ENCODE measurements at places on chromosomes 16 and 17.
A peak's percentile ranks its signal among the peaks of the same experiment; 100 is the strongest.

DNA sequence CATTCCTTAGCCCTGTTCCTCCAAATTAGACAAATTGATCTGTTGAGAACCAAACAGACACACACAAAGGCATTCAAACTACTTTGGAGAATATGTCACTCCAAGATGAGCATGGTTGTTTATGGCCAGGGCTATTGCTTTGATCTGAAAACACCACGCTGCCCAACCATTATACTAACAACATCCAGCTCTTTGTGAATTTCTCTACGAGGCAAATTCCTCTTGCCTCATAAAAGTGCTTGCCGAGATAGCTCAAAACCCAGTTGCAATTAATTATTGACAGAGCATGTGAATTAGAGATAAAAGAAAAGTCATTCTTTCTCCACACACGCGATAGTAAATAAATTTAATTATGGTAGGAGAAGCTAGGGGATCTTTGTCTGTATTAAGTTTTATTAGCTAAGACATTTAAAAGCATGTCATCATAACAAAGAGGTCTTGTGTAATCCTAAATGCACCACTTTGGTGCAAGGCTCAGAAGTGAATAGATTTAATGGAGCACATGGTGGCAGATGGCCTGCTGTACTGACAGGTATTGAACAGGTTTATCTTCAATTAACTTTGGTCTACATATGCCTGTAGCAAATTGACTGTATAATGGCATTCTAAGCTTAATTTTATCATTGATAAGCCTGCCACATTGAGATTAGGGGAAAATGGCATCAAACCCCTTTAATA, 441.8 kb downstream of the HS3ST4 start:
- peak; percentile 65 for DNase-seq

- DNase-seq = no peak
Observed at GRCh38 chr16:60741810-60742209, 1294.4 kb downstream of the CDH8 start.

DNA sequence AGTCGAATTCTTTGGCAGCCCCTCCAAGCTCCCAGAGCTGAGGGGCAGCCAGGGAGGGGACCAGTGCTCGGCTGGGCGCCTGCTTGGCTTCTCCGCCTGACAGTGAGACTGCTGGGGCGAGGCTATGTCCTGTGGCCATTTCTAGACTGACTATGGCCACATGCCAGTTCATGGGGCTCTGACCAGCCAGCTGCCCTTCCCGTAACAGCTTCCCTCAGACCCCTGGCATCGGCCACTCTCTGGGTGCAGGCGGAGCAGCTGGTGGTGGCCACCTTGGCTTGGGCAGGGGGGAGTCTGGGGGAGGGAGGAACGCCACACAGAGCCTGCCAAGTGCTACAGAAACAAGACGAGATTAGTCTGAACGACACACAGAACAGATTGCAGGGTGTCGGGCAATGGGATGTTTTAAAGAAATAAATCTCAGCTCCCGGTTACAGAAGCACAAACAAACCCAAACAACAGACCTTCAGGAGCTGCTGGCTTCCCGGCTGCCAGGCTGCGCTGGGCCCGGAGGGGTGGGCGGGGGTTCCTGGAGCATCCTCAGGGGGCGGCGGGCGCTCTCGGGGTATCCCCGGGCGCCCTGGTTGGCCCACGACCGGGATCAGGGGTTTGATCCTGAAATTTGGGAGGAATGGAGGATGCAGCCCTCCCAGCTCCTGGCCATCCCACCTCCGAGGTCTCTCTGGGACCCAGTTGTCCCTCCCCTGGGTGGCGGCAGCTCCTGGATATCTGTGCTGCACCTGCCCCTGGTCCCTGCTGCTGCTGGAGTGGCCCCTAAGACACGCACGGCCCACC, 34.5 kb downstream of the TBC1D16 start:
- no peak for DNase-seq

DNA sequence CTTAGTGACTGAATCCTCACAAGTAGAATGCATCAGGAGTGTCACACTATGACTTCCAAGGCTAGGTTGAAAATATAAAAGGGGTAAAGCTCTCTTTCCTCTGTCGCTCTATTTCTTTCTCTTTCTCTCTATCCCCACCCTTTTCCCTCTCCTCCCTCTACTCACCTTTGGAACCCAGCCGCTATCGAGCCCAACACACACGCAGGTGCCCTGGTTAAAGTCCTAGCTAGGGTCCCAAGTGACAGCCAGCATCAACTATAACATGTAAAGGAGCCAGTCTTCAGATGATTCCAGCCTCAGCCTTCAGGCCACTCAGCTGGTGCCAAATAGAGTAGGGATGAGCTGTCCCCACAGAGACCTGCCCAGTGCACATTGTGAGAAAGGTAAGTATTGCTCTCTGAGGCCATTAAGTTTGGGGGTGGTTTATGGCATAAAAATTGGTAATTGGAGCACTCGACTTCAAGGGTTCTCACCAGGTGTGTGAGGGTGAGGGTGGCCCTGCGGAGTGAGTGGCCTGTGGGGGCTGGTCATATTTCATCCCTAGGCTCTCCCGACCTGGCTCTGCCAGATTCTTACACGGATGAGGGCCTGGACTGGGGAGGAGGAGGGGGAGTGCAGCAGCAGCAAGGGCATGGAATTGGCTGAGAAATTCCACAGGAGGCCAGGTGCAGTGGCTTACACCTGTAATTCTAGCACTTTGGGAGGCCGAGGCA, 14.9 kb upstream of the C16orf54 start:
- no peak for DNase-seq

- DNase-seq = no peak
Observed at GRCh38 chr17:71184716-71185115, 936.1 kb upstream of the SOX9 start.

- DNase-seq = no peak
Observed at GRCh38 chr17:80455336-80455710, 21.1 kb downstream of the NPTX1 start.

- DNase-seq = no peak
Observed at GRCh38 chr17:62098623-62099231, 33.6 kb upstream of the MED13 start.

DNA sequence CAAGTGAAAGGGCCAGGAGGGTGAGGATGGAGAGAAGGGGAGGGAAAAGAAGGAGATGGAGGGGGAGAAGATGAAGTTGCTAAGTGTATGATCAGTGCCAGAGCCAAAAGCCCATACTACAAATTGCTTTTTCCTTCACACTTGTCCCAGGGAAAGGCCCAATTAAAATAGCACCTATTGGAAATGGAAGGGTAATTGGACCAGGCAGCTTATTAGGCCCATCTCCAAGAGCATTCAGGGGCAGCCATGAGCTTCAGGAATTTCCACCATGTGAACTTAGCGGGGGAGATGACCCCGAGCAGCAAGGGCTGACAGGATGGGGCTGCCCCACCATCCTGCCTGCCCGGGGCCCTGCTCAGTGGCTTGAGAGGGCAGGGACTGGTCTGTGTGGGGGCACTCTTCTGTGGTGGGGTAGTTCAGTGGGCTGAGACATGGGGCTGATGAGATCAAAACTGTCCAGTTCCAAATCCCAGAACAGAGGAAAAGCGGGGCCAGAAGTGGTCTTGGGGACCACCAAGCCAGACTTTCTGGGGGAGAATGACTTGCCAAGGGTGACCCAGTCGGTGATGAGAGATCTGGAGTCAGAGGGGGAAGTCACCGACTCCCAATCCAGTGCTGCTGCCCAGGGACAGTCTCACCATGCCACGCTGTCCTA, 27.5 kb downstream of the GOSR2 start:
- no peak for DNase-seq

GRCh38 chr17:51793686-51794085, 364.8 kb downstream of the CA10 start:
- no peak for DNase-seq

GRCh38 chr16:15552507-15552906, 90.4 kb downstream of the MARF1 start:
- no peak for DNase-seq

GRCh38 chr16:89103156-89103555, 9.5 kb downstream of the ACSF3 start:
- no peak for DNase-seq

DNA sequence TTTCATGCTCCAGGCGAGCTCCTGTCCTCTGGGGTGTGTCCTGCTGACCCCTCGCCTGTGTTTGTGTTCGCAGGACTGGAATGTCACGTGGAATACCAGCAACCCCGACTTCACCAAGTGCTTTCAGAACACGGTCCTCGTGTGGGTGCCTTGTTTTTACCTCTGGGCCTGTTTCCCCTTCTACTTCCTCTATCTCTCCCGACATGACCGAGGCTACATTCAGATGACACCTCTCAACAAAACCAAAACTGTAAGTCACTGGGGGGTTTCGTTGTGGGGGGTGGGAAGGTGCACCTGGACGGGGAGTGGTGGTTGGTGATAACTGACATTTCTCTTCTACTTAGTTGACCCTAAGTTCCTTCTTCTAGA, 58.3 kb downstream of the ABCC1 start:
- DNase-seq = no peak

- DNase-seq = peak; percentile 47
Observed at GRCh38 chr17:31388770-31389656, 2.5 kb upstream of the RAB11FIP4 start.

- no peak for DNase-seq
Observed at GRCh38 chr16:73605309-73605708, 557.4 kb upstream of the ZFHX3 start.

- DNase-seq = no peak
Observed at GRCh38 chr17:74777901-74778515, 1.9 kb upstream of the NAT9 start.

- DNase-seq = no peak
Observed at GRCh38 chr17:19614900-19615299, 33.7 kb upstream of the ALDH3A2 start.

DNA sequence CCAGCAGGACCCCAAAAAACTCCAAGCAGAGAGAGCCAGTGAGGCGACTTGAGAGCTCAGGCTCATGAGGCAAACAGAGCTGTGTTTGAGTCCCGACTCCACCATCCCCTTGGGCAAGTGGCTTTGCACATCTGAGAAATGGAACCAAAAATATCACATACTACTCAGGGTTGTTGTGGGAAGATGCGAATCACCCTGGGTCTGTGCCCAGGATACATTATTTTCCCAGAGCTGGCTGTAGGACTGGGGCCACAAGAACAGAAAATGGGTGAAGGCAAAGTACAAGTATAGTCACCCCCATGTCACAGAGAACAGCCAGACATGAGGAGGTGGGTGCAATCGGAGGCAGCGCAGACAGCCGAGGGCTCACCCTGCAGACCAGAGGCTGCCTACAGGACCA, 127.3 kb downstream of the GAS7 start:
- no peak for DNase-seq

DNA sequence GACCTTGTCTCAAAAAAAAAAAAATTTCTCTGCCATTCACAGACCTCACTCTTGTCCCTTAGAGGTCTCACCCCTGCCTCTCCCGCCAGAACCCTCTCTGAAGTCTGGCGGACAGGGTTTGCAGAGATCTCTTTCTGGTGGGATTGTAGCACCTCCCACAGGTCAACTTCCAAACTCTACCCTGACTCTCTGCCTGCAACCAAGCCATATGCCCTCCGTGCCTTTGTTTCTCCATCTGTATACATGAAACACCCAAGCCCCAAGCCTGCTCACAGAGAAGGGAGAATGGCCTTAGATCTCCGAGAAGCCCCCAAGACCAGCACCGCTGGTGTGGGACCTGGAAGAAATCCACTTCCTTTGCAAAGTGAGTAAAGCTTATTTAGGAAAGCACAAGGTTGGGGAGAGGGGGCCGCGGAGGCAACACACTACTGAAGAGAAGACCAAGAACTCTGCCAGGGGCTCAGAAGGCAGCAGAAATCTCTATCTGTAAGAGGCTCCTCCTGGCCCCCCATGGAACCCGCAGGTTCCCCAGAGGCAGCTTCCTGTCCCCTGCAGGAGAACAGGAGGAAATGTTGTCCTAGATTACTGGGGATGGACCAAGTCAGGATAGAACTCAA, 219.9 kb downstream of the C16orf78 start:
- DNase-seq = peak; percentile 21

- DNase-seq = no peak
Observed at GRCh38 chr16:66131895-66132294, 234.6 kb upstream of the CDH5 start.

GRCh38 chr17:80487511-80487910, 11.1 kb upstream of the NPTX1 start:
- DNase-seq = peak; percentile 58

DNA sequence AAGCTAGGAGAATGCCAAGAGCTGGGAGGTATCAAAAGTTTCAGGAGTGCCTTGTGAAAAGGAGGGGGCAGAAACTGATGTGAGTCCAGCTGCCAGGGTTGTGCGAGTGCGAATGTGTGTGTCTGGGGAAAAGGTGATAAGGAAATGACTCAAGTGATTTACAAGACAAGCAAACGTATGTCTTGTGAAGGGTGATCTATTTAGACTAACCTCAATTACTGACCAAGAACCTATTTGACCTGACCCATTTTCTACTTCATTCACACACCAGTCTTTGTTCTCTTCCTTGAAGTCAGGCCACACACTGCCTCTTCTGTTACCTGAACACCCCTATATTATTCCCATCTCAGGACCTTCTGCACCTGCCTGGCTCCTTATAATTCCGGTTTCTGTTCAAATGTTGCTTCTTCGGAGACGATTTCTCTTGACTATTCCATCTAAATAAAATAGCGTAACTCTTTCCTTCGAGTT, 1.0 kb downstream of the GDE1 start:
- DNase-seq = no peak

DNA sequence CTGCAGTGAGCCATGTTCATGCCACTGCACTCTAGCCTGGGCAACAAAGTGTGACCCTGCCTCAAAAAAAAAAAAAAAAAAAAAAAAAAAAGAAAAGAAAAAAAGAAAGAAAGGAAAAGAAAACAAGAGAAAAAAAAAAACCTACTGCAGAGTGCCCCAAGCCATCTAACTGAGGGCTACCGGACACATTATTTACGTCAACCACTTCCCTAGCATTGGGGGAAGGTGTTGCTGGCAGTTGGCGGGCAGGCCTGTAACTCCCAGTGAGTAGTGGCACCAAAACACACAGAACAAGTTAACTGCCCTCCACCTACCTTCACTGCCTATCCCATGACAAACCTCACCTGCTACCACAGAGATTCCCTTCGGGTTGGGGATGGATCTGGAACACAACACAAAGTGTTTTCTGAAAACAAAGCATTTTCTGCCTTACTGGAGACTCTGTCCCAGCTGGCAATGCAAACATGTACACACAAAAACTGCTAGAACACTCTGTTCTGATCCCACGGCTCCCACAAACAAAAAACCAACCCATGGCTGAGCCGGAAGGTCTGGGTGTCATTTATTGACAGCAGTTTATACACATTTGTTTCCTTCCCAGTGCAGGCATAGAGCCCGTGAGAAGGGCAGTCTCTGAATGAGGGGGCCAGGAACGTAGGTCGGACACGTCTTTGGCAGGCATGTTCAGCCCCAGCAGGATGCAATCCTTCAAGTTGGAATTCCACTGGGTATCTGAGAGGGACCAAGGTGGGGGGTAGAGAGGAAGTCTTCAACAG, 11.0 kb downstream of the PHB1 start:
- DNase-seq = no peak

GRCh38 chr16:89853306-89853993, 19.9 kb upstream of the TCF25 start:
- no peak for DNase-seq

DNA sequence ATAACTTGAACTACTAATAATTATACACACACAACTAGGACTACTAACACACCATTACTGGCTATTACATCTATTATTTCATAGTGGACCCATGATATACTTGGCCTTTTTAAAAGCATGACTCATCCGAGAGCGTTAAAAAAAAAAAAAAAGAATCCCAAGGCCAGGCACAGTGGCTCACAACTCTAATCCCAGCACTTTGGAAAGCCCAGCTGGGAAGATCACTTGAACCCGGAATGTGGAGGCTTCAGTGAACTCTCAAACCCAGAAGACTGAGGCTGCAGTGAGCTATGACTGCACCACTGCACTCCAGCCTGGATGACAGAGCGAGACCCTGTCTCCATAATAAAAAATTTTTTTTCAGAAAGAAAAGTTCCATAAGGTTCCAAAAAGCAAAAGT, 3.1 kb downstream of the GLG1 start:
- DNase-seq = no peak

Measured in WERI-Rb-1 (cell line).